ENCODE measurements at places on chromosomes 13 and 19.

DNA sequence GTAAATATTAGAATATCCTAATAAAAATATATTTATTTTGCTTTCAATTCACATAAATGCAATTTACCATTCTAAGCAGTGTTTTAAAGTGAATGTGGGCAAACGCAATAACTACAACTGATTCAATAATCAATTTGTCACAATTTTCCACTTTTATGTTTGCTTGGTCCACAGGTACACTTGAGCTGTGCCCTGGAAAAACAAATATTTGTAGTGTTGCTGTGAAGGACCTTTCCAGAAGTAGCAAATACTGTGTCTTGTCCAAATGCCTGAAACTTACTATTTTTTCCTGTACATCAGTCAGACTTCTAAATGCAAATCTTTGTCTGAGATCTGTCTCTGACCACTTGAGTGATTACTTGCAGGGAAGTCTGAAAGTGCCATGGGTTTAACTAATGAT is 845.8 kb upstream of the SLITRK5 start:
- no peak for DNase-seq

DNA sequence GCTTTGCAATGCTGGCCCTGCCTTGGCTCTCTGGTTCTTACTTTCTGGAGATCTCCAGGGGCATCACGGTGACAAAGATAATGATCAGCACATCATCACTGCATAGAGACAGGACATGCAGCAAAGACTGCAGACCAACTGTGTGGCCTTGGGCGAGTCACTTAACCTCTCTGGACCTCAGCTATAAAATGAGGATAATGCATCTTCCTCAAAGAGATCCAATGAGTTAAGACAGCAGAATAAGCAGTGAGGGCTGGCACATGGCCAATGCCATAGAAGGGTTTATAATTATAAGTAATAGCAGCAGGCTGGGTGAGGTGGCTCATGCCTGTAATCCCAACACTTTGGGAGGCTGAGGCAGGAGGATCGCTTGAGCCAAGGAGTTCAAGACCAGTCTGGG is 2.4 kb downstream of the MAG start:
- DNase-seq = no peak

- DNase-seq = no peak
Observed at GRCh38 chr13:70408865-70409264, 300.6 kb upstream of the KLHL1 start.

DNA sequence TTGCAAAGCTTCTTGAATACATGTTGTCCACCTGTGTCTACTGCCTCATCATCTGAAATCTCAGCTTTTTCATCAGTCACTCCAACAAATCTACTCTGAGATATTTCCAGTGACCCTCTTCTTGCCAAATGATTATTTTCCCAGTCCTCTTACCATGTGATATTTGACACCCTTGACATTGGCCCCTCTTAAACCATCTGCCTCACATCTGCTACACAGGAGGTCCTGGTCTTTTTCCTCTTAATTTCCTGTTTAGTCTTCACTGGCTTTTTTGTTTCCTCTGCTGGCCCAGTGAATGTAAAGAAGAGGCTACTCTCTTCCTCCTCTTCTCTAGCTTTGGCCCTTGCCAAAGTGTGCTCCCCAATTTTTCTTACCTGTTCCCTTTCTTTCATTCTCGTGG is 218.7 kb downstream of the DNAJC15 start:
- no peak for DNase-seq

DNA sequence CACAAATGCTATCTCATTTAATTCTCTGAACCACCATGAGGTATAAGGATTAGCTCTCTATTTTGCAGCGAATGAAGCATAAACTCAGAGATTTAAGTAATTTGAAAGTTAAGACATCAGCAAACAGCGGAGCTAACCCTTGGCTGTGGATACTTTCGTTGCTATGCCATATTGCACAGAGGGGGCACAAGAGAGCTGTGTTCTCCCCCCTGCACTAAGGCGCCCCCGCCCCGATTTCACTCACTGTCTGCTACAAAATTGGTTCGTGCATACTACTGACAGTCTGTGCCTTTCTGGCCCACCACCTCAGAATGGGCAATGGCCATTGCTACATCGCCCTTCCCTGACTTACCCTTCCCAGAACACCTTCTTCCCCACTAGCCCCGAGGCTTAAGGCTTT is 105.7 kb upstream of the OBI1 start:
- DNase-seq = no peak

DNA sequence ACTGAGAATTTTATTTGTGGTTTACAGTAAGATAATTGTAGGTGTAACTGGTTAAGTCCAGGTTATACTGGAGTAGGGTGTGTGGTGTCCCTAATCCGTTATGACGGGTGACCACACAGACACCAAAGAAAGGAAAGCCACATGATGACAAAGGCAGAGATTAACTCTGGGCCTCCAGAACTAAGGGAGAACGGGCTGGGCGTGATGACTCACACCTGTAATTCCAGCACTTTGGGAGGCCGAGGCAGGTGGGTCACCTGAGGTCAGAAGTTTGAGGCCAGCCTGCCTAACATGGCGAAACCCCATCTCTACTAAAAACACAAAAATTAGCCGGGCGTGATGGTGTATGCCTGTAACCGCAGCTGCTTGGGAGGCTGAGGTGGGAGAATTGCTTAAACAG is 10.2 kb upstream of the FUT2 start:
- DNase-seq = no peak

GRCh38 chr19:13981021-13981420 is 25.1 kb downstream of the RFX1 start:
- DNase-seq = no peak

DNA sequence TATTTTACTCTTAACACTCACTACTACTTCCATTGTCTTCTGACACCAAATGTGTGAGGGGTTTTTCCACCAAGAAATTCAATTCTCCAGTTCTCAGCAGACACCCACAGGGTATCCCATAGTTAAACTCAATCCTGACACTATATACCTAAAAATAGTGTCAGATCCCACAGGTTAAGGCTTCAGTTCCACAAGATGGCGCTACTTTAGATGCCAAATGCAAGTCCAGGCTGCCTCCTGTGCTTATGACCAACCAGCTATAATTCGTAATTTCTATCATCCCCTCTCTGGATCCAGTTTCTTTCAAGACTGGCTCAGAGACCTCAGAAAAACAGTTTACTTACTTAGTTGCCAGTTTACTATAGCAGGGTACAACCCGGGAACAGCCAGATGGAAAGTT is 1146.2 kb upstream of the SPRY2 start:
- no peak for DNase-seq

DNA sequence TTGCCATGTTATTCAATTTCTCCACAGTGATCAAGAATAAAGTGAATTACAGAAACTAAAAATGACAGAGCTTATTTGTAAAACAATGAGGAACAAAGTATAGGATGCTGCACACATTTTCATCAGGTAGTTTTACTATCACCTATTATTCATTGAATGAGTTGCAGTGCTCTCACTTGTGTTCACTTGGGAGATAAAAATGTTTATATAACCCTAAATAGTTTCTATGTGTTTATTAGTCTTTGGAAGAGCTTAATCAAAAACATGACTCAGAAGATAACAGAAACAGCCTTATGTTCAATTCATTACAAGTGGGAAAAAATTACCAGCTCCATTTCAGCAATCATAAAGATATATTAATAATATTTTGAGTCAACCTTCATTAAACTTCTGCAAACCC is 796.2 kb downstream of the SLITRK1 start:
- DNase-seq = no peak

- DNase-seq = no peak
Observed at GRCh38 chr13:35225582-35225981, 250.9 kb downstream of the MAB21L1 start.

DNA sequence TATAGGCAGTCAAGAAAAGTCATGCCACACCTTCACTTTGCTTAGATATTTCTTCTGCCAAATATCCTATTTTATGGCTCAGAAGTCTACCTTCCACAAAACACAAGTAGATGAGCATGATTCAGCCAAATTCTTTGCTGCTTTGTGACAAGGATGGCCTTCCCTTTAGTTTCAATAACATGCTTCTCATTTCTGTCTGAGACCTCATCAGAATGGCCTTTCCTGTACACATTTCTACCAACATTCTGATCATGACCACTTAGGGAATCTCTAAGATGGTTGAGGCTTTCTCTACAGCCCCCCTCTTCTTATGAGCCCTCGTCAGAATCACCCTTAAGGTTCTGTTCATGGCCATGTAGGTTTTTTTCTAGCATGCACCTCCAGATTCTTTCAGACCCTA is 96.2 kb downstream of the COL4A2 start:
- no peak for DNase-seq

- DNase-seq = no peak
Observed at GRCh38 chr19:15358918-15359317, 20.7 kb downstream of the AKAP8 start.

Measured in activated CD4-positive, alpha-beta memory T cell treated with anti-CD3 and anti-CD28 coated beads, Interleukin-2, amount 10 ng/mL, durations not matched to agents 7 days and 5 days (primary cell).